ENCODE measurements at places on chromosomes 16 and 17.

- DNase-seq: no peak
Measured at GRCh38 chr17:15381707-15382106, 40.3 kb upstream of the TEKT3 start.

GRCh38 chr16:65120461-65120830, 1.4 kb downstream of the CDH11 start:
- DNase-seq: no peak

- DNase-seq: no peak
Measured at GRCh38 chr16:52727849-52728248, 180.9 kb upstream of the TOX3 start.

DNA sequence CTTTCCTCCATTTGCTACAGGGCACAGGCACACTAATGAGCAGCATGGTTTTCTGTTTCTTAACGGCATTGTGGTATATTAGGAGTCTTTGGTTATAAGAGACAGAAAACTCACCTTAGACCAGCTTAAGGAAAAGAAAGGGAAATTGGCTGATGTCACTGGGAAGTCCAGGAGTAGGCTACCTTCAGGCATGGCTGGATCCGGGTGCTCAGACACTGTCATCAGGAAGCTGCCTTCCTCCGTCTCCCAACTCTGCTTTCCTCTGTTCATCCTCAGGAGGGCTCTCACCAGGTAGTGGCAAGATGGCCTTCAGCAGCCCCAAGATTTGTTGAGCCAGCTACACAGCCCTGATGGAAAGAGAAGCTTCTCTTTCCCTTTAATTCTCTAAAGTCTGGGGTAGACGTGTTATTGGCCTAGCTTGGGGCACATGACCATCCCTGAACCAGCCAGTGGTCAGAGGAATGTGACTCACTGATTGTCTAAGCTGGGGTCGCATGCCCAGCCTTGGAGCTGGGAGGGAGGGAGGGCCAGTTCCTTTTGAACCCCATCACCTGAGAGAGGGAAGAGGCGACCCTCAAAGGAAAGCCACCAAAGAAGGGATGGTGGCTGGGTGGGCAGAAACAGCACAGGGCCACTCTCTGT, 117.4 kb downstream of the CLEC16A start:
- DNase-seq: no peak

GRCh38 chr16:88677721-88678120, 8.6 kb downstream of the SNAI3 start:
- no peak for DNase-seq

DNA sequence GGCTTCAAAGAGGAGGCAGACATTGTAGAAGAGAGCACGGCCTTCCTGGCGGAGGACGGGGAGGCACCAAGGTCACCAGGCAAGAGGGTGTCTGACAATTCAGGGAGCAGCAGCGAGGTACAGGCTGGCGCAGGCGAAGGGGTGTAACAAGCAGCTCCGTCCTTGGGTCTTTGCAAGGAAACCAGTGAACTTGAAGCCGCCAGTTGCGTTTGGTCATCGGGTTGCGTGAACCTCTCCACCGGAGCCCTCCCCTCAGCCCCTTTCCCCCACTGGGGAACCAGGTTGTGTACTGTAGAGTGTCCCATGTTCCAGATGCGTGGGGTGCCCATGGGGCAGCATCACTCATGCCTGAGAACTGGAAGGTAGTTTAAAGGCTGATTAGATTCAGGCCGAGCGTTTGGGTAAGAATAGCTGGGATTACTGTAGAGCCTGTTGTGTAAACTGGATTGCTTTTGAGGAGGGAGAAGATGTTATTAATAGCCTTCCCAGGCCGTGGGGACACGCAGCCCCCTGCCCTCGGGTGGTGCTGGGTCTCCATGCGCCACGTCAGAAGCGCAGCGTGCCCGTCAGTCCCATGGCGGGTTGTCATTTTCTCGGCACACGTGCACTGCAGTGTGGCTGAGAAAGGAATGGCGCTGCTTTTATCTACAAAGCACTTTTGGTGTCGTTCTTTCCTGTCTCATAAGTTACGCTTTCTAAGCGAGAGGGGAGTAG, 2.5 kb downstream of the MRPL12 start:
- DNase-seq: no peak

DNA sequence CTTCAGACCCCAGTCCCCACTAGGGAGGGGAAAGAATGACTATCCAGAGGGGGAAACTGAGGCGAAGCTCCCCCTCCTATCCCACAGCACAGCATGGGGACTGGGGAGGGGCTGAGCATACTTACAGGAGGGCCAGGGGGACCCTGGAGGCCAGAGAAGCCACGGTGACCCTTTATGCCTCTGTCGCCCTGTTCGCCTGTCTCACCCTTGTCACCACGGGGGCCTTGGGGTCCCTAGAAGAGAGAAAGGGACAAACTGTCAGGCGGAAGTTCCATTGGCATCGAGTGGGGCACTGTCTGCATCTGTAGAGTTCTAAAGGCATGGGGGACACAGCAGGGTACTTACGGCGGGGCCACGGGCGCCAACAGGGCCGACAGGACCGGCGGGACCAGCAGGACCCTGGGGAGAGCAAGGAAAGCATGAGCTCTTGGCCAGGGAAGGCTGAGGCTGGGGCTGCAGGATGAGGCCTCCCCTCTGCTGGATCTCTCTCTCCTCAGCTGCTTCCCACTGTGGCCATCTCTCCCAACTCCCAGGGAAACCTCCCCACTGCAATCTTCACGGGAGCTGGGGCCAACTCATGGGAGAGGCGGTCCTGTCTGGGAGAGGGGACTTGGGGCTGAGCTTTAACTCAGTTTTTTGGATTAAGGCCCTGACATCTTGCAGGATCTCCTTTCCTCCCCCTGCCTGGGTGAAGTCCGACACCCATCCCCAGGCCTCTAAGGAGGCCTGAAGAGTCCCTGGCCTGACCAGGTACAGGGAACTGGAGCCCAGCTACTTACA, 13.5 kb downstream of the COL1A1 start:
- DNase-seq: no peak

DNA sequence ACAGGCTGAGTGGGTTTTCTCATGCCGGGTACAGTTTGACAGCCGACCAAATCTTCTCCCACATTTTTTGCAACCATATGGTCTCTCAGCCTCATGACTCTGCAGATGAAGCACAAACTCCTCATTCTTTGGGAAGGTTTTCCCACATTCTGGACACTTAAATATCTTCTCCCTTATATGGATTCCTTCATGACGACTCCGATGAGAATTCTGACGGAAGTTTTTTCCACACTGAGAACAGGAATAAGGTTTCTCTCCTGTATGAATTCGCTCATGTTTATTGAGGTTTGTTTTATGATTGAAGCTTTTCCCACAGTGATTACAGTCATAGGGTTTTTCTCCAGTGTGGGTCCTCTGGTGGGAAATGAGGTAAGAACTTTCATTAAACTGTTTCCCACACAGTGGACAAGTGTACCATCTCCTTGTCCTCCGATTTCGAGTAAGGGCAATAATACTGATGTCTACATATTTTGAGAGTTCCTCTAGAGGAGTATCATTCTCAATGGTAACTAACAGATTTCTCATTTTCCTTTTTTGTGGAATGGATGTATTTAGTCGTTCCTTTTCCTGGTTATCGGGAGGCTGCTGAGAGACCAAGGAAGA, 10.9 kb downstream of the ZNF200 start:
- DNase-seq: no peak

GRCh38 chr17:72432881-72433280, 312.1 kb downstream of the SOX9 start:
- DNase-seq: no peak
